Inflammatory macrophage treated with lipopolysaccharide for 1 hour (primary cell): ENCODE measurements at places on chromosomes 16 and 17.

- DNase-seq = no peak
These were observed at the start of gene BCO1 for GRCh38 chr16:81238296-81239011. Gene BCO1, plus strand, starts transcription at chr16:81238689. Its CDS starts 220 bp downstream, at chr16:81238909.

DNA sequence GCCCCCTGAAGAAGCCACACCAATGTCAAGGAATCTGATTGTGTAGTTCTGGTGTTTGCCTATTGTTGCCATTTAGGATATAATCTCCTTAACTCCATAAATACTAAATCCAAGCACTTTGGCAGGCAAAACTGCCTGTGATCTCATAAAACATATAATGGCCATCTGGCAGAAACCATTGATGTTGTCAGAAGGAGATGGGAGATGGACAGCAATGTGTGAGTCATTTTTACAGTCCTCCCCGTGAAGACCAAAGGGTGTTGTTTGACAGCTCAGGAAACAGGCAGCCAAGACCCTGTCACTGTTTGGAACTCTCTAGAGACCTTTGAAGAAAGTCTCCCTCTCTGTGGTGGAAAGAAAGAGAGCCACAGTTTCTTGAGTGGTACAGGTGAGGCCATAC lies 454.1 kb downstream of the HS3ST3B1 start:
- DNase-seq = no peak

DNA sequence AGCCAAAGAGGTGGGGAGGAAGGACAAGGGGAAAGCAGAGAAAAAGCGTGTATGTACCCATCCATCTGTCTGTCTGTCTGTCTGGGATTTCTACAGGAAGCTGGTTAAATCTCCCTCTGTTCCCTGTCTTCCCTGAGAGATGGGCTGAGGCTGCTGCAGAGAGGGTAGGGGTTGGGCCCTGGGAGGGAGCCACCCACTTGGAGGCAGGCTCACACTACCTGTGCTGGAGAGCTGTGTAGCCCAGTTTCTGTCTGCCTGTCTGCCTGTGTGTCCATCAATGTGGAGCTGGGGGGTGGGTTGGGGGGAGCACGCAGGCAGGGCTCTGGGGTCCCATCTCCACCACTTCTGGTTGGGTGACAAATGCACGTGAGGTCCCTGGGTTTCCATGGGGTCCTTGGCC lies 18.6 kb upstream of the C17orf113 start:
- DNase-seq = no peak

GRCh38 chr16:79288066-79288465 lies 312.5 kb downstream of the MAF start:
- DNase-seq = no peak

GRCh38 chr17:64401941-64402340 lies 11.3 kb upstream of the PECAM1 start:
- DNase-seq = no peak

DNA sequence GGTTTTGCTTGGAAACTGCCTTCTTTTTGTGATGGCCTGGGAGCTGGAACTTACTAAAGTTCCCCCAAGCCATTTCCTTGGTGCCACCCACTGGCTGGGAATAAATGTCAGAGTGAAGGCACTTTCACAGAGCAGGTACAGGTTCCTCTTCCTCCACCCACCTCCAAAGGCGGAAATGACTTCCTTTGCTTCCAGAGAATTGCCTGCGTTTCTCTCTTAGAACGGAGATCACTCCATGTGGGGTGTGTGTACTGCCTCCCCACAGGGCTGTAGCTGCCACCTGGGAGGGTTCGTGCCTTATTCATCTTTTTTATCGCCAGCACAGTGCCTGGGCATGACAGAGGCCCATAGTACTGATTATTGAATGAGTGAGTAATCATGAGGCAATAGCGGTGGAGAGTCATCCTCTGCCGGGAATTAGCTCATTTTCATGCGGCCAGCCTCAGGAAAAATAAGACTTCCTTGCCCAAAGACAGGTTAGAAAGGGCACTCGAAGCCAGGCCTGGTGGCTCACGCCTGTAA lies 32.2 kb upstream of the HAS3 start:
- DNase-seq = no peak

GRCh38 chr16:54847207-54847606 lies 83.5 kb upstream of the IRX5 start:
- no peak for DNase-seq

GRCh38 chr16:9840761-9841665 lies 341.2 kb downstream of the GRIN2A start:
- no peak for DNase-seq

DNA sequence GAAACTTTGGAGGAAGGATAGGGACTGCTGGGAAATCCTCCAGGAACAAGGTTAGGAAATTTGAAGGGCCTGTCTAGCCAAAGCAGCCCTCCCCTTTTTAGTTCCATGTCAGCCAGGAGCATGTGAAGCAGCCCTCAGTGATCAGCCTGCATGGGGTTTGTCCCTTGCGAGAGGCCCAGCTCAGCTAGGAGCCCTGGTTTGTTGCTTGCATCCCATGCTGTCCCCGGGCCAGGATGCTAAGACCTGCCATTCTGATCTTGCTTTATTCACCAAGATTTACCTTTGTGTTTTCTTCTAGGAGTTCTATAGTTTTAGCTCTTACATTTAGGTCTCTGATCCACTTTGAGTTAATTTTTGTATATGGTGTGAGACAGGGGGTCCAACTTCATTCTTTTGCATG lies 27.6 kb downstream of the CLUAP1 start:
- no peak for DNase-seq

- DNase-seq = no peak
These were observed 3.6 kb upstream of the MYH1 start for GRCh38 chr17:10521949-10522348.

DNA sequence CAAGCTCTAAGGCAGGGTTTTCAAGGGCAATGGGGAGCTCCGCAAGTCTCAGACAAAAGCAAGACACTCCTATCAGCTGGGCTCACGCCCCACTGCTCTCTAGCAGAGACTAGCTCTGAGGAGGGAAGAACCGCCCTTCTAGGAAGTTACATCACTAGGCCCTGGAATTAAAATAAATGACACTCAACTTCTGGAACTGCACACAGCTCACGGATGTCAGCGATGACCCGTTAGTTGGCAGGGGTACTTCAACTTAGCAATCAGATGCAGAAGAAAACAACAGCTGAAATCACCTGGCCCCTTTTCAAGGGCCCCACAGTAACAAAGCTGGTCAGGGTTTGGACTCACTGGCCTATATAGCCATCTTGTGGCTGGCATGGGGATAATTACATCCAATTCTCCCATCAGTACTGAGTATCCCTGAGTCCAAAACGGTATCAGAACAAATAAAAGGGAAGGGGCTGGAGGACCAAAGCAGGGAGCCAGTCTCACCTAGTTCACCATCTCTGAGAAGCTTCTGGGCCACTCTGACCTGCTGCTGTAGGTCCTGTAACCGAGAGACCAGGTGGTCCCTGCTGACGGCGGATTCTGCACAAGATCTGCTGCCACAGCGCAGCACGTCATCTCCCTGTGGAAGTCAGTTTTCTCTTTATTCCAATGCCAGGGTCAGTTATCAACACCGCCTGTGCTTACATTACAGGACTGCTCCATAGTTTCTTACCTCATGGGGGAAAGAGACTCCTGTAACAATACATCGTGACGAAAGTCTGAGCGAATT lies 22.2 kb downstream of the SERPINF1 start:
- DNase-seq = peak; percentile 75

DNA sequence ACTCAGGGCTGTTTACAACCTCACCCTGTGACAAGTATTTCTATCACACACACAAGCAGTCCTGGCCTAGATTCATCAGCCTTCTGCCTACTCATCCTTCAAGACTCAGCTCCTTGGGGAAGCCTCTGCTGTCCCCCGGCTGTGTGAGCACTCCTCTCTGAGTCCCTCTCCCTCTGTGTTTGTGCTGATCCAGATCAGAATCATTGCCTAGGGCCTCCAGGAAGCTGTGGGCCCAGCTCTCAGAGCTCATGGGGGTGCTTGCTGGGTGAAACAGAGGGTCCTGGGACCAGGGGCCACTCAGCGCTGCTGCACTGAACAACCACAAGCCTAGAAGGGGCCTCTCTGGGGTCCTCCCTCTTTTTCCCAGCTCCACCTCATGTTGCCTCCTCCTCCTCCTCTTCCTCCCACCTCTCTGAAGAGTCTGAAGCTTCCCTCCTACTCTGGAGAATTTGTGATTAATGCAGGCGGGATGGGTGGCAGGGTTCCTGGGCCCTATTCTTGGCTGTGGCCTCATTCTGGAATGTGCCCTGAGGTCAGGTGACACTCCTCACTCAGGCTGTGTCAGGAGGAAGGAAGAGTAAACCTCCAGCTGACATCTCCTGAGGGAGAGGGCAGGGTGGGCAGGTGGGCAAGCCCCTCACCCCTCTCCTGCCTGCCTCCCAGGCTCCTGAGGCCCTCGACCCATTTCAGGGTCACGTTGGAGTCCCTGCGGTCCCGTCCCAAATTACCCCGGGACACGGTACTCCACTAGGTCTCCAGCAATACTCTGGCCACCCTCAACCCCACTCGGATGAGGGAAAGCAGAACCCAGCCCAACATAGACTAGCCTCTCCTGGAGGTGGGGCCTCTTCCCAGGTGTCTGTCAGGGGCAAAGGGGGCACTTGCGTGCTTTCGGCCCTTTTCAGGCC lies 10.1 kb downstream of the WFIKKN2 start:
- no peak for DNase-seq
